SHP77 treated with DMSO at 0.1 percent for 48 hours (cell line): ENCODE measurements at places on chromosomes 5 and 9.

DNA sequence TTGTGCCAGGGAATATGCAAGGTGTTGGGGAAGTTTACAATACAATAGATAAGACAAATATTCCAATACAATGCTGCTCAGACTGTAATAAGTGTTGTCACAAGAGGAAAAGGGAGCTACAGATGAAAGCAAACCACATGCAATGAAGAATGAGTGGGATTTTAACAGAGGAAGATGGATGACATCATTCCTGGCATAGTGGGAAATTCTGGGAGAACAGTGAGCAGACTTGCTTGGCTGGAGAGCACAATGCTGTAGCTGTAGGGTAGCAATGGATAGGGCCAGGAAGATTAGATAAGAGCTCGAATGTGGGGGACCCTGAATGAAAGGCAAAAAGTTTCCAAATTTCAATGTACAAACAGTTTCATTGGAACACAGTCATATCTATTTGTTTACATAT lies 9.5 kb upstream of the DPYSL3 start:
- DNase-seq = no peak

DNA sequence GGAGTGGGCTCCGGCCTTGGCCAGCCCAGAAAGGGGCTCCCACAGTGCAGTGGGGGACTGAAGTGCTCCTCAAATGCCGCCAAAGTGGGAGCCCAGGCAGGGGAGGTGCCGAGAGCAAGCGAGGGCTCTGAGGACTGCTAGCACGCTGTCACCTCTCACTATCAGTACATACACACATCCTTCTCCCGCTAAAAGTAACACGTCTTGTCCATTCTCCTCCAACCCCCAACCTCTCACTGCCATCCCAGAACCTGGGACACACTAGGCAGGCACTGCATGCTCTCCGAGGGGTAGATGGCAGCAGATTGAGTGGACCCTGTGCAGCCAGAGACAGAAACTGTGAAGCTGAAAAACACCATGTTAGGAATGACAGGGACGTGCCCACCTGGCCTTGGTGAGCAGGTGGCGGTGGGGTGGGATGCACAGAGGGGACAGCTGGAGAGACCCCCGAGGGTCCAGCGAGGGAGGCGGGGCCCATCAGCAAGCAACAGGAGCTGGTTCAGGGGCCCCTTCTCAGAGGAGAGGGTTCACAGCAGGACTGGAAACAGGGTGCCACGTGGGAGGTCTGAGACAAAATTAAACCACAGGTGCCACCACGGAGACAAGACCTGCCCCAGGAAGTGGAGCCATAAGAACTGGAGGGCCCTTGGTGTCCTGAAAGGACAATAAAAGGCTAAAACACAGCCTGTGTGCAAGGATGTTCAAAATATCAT lies 16.9 kb downstream of the SEMA4D start:
- no peak for DNase-seq

DNA sequence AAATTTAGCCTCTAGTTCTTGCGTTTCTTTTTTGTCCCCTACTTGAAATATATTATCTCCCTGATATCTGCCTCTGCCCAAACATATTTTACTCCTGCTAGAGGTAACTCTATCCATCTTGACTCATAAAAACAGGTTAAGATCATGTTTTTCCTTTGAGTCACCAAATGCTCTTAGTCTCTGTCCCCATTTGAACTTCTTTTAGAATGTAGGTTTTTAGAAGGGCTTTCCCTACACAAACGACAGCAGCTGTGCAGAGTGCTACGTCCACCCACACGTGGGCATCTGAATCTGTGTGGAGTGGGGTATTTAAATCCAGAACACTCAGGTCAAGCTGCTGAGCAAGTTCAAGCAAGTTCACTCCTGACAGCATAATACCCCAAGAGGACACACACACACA lies 2.2 kb downstream of the HSD17B3 start:
- DNase-seq = no peak

DNA sequence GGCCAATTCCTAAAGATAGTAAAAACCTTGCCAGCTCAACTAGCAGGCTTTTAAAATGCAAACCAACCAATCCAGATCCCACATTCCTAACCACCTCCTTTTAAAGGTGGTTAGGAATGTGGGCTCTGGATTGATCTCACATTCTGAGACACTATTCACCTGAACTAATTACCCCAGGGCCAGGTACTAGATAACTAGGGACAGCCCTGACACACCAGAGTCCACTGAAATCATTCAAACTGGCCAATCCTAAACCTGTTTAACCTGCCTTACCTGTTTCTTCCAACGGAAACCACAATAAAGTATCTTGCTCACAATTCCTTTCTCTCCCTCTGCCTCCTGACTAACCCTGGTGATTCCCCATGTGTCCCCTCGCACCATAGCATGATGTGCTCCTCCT lies 168.3 kb upstream of the DMAC1 start:
- DNase-seq = no peak
